ENCODE measurements at places on chromosomes 11 and 22. TPM values are rescaled to one million over a fixed set of nuclear protein-coding genes. Genes with fewer than 3 reads are reported as not detected.

DNA sequence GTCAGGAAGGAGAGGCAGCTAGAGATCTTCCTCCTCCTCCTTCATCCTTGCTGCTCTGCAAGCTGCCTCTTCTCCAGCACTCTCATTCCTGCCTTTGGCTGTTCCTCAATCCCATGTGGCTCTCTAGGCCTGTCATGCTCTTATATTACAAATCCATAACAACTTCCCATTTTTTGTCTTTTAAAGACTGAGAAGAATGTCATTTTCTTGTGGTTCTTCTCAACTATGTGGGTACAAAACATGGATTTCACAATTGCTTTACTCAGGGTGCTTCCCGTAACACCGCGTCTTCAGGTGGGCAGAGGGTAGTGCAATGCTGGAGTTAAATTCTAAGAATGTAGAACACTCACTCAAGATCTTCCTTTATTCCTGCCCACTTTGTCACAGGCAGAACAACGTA is 6.8 kb upstream of the CAT start:
- no peak overlapping the region for H3K4me3 ChIP-seq
- H3K36me3 ChIP-seq, result no peaks in the 10 kb centered on the region
- DNase-seq, result no peak
- no peaks in the 10 kb centered on the region for H3K4me1 ChIP-seq
- no peaks in the 10 kb centered on the region for H3K27me3 ChIP-seq
- H3K27ac ChIP-seq, result no peak overlapping the region

DNA sequence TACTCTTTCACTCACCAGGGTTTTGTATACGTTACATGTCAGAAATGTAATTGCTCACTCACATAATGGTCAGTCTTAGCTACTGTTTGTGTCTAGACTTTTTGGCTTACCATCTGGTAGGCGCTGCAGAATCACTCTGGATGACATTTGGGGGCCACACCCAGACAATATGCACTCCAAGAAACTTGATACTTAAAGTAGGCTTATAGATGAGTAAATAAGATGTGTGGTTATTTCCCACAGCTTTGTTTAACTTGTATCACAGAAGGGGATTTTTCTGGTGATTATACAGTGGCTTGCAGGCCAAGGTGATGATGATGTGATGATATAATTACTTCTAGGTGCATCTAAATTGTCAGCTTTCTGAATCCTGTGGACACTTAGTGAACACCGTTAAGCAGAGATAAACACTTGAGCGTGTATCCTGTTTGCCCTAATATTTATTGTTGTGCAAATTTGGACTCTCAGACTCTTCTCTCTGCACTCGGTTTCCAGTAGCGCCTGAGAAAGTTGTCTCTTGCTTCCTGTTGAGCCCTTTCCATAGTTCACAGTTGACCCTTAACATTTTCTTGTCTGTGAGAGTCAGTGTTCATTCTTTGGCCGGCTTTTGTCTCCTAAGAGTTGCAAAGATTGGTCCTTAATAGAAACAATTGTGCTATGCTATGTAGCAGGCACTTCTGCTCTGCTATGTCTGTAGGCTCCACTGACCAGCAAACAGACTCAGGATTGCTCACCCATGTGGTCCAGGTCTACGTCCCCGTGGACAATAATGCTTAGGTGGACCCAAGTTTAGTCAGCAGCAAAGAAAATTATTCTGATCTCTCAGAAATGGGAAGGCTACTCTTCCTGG is 89.3 kb downstream of the PRR5L start:
- H3K36me3 ChIP-seq, result no peaks in the 10 kb centered on the region
- H3K4me3 ChIP-seq, result no peak overlapping the region
- H3K4me1 ChIP-seq, result peaks cover 1% of the 10 kb centered on the region

DNA sequence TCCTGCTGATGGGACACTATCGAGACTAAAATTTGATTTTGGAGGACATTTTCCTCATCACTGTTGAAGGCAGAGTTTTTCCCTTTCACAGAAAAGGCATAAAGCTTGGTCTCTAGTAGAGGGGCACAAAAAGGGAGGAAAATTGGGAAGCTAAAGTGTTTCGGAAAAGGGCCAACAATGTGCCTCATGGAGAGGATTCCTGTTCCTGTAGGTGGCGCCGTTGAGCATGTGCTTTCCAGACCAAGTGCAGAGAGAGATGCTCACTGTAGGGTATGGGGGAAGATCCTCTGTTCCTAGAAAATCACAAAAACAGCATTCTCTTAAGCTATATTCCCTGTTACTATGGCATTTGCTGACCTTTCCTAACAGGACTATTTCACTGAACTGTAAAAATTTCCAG is 18.4 kb upstream of the OR4C5 start:
- DNase-seq, result no peak
- no peak overlapping the region for H3K27ac ChIP-seq
- no peak overlapping the region for H3K4me3 ChIP-seq
- H3K27me3 ChIP-seq, result no peaks in the 10 kb centered on the region

The SLC6A5 gene
- polyA plus RNA-seq, result not detected

The C1QTNF6 gene
- 8.5 TPM for polyA plus RNA-seq

DNA sequence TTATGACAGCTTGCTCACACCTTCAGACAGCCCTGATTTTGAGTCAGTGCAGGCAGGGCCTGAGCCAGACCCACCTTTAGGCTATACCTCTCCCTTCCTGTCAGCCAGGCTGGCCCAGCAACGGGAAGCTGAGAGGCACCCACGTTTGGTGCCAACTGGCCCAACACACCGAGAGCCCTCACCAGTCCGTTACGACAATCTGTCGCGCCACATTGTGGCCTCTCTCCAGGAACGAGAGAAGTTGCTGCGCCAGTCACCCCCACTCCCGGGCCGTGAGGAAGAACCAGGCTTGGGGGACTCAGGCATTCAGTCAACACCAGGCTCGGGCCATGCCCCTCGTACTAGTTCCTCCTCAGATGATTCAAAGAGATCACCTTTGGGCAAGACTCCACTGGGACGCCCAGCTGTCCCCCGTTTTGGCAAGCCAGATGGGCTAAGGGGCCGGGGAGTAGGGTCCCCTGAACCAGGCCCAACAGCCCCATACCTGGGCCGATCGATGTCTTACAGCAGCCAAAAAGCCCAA is 13.1 kb downstream of the MED19 start:
- H3K27me3 ChIP-seq, result no peaks in the 10 kb centered on the region
- H3K4me1 ChIP-seq, result peaks cover 3% of the 10 kb centered on the region
- H3K27ac ChIP-seq, result no peak overlapping the region
- no peaks in the 10 kb centered on the region for H3K36me3 ChIP-seq

- H3K27ac ChIP-seq, result no peak overlapping the region
- no peaks in the 10 kb centered on the region for H3K27me3 ChIP-seq
- no peak for DNase-seq
- H3K36me3 ChIP-seq, result no peaks in the 10 kb centered on the region
These were observed 85.7 kb downstream of the TBC1D22A start for GRCh38 chr22:46848197-46848596.

GRCh38 chr22:38413085-38414008 is 41.7 kb downstream of the KCNJ4 start:
- H3K27me3 ChIP-seq, result no peaks in the 10 kb centered on the region
- H3K4me1 ChIP-seq, result peaks cover 5% of the 10 kb centered on the region
- H3K27ac ChIP-seq, result no peak overlapping the region
- H3K36me3 ChIP-seq, result no peaks in the 10 kb centered on the region

The GGTLC3 gene
- polyA plus RNA-seq, result not detected

DNA sequence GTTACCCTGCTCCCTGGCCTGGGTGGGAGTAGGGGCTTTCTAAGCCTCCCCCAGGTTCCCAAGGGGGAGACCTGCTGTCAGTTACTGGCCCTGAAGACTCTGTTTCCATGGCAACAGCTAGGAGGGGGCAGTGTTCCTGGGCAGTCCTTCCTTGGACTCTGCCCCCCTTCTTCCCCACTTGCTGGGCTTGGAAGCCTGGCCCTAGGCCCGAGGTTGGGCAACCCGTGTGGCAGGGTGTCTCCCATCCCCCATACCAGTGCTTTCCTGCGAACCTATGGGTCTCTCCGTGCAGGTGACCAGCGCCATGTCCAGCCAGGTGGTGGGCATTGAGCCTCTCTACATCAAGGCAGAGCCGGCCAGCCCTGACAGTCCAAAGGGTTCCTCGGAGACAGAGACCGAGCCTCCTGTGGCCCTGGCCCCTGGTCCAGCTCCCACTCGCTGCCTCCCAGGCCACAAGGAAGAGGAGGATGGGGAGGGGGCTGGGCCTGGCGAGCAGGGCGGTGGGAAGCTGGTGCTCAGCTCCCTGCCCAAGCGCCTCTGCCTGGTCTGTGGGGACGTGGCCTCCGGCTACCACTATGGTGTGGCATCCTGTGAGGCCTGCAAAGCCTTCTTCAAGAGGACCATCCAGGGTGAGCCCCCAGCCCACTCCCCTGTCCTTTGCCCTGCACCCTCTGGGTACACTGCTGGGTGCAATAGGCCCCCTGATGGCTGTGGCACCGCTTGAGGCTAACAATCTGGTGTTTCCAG is 1.7 kb downstream of the ESRRA start:
- peaks cover 8% of the 10 kb centered on the region for H3K4me1 ChIP-seq
- H3K36me3 ChIP-seq, result no peaks in the 10 kb centered on the region
- peak overlapping the region; percentile 48 for H3K4me3 ChIP-seq
- no peak for DNase-seq
- H3K27ac ChIP-seq, result no peak overlapping the region

- no peak for DNase-seq
- H3K36me3 ChIP-seq, result no peaks in the 10 kb centered on the region
- no peak overlapping the region for H3K4me3 ChIP-seq
- H3K4me1 ChIP-seq, result peaks cover 2% of the 10 kb centered on the region
- H3K27me3 ChIP-seq, result no peaks in the 10 kb centered on the region
These were observed 78.4 kb downstream of the C11orf91 start for GRCh38 chr11:33622186-33622585.

DNA sequence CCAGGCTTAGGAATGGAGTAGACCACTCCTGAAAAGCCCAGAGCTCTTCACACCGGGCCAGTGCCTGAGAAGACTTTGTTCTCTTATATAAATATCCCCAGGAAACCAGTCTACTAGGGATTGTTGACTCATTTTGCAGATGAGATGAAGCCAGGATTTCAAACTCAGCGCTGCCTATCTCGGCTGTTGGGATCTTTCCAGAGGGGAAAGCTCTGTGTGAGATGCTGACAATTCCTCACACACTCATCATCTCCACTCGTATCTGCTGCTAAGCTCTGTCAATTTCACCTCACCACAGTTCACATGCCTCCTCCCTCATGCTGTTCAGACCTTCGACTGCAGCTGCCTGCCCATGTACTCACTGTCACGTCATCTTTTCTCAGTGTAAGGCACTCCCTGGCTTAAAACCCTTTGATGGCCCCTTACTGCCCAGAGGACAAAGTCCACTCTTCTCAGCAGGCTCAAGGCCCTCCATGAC is 12.5 kb downstream of the USH1C start:
- no peak overlapping the region for H3K27ac ChIP-seq
- H3K4me3 ChIP-seq, result no peak overlapping the region
- no peak for DNase-seq
- no peaks in the 10 kb centered on the region for H3K27me3 ChIP-seq

GRCh38 chr11:31826536-31827438 is 15.7 kb upstream of the PAX6 start:
- H3K4me3 ChIP-seq, result no peak overlapping the region
- no peaks in the 10 kb centered on the region for H3K36me3 ChIP-seq
- no peak overlapping the region for H3K27ac ChIP-seq
- H3K27me3 ChIP-seq, result no peaks in the 10 kb centered on the region

DNA sequence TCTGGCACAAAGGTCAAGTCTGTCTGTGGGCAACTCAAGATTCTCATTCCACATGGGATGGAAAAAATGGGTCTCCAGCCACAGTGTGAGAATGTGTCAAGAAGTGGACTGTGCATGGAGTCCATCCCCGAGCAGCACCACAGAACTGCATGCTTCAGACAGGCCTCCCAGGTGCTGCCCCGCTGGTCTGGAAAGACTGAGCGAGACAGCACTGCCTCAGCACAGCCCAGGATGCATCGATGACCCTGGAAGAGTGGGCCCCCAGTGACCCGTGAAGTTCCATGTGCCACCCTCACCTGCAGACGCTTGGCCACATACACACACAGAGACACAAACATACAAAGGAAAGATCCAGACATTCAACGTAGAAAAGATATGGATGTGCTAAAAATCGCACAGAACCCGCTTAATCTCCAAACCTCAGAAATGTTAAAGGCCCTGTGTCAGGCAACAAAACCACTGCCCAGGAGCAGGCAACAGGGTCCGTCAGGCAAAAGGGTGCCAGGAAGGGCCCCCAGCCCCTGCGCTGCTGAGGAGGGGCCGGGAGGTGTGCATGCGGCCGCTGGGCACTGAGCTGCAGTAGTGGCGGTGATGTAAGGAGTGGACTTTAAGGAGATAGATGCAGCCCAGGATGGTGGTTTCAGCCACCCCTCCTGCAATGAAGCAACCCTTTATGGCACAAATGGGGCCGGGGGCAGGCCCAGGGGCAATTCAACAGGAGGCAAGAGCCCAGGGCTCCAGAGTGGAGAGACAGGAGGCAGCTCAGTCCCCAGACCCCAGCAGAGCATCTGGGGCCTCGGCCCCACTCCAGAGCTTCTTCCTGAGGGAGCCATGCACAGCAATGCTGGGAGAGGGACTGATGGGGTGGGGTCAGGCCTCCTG is 84.7 kb downstream of the DGCR2 start:
- H3K27me3 ChIP-seq, result no peaks in the 10 kb centered on the region
- no peak overlapping the region for H3K4me3 ChIP-seq
- no peak for DNase-seq
- no peaks in the 10 kb centered on the region for H3K36me3 ChIP-seq
- H3K27ac ChIP-seq, result no peak overlapping the region
- peaks cover 1% of the 10 kb centered on the region for H3K4me1 ChIP-seq

DNA sequence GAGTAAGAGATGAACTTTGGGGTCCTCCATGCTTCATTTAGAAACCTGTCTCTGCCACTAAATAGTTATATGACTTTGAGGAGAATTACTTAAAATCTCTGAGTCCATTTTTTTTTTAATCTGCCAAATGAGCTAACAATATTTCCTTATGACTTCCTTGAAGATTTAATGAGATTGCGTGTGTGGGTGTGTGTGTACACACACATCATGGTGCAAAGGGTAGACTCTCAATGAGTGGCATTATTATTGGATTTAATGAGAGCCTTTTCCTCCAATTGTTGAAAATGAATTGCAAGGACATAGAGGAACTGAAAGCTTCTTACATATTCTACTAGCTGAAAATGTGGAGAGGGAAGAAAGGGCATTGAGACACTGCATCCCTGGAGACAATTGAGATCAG is 573.5 kb upstream of the LUZP2 start:
- H3K27ac ChIP-seq, result no peak overlapping the region
- no peaks in the 10 kb centered on the region for H3K36me3 ChIP-seq
- H3K27me3 ChIP-seq, result no peaks in the 10 kb centered on the region
- no peak for DNase-seq

GRCh38 chr11:45892856-45893255 is 7.4 kb downstream of the MAPK8IP1 start:
- H3K4me3 ChIP-seq, result no peak overlapping the region

The PATE2 gene
- polyA plus RNA-seq, result not detected

The RIC3 gene
- 17.7 TPM for polyA plus RNA-seq

- H3K4me1 ChIP-seq, result peaks cover 3% of the 10 kb centered on the region
- H3K27ac ChIP-seq, result peak overlapping the region; percentile 94
- no peaks in the 10 kb centered on the region for H3K36me3 ChIP-seq
- peak overlapping the region; percentile 73 for H3K4me3 ChIP-seq
These were observed 790 bp downstream of the RAB1B start for GRCh38 chr11:66268952-66269905.

GRCh38 chr22:42553475-42554361 is at the start of gene SERHL2:
TSS of gene SERHL2 (plus strand) at chr22:42553956. CDS start at chr22:42554021, 65 bp downstream.
- no peaks in the 10 kb centered on the region for H3K27me3 ChIP-seq
- peak; percentile 94 for DNase-seq
- H3K4me1 ChIP-seq, result no peaks in the 10 kb centered on the region
- H3K27ac ChIP-seq, result no peak within 1 kb of the TSS
- H3K36me3 ChIP-seq, result no peaks in the 10 kb centered on the region

- H3K4me3 ChIP-seq, result no peak overlapping the region
- H3K36me3 ChIP-seq, result no peaks in the 10 kb centered on the region
- H3K27ac ChIP-seq, result no peak overlapping the region
- no peaks in the 10 kb centered on the region for H3K4me1 ChIP-seq
- DNase-seq, result no peak
- H3K27me3 ChIP-seq, result no peaks in the 10 kb centered on the region
These were observed 1319.9 kb downstream of the BRD1 start for GRCh38 chr22:48507595-48508350.

The SELENOH gene
- polyA plus RNA-seq, result 33.9 TPM

All from ovary (tissue), 10 donors.